ENCODE measurements at places on chromosomes 13 and 19.
A peak's percentile ranks its signal among the peaks of the same experiment; 100 is the strongest.

DNA sequence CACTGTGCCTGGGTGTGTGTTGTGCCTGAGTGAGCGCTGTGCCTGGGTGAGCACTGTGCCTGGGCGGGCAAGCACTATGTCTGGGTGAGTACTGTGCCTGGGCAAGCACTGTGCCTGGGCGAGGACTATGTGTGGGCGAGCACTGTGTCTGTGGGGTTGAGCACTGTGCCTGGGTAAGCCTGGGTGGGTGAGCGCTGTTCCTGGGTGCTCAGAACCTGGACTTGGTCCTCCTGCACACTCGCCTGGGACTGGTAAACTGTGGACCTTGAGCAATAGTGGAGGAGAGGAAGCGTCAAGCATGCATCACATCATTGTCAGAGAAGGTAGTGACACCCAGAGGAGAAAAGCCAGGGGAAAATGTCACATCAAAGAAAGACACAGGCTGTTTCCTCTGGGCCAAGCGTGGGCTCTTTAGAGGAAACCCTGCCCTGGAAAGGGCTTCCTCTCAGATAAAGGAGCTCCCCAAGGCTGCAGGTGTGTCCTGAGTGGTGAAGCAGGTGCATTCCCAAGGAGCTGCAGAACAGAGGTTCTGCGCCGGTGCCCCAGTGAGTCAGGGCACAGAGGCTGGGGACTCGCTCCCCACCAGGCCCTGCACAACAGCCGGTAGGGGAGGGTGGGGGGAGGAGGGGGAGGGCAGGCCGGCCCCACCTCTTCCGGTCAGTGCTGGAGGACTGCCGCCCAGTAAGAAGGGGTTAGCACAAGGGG is 141.2 kb downstream of the TEX29 start:
- no peak for DNase-seq

DNA sequence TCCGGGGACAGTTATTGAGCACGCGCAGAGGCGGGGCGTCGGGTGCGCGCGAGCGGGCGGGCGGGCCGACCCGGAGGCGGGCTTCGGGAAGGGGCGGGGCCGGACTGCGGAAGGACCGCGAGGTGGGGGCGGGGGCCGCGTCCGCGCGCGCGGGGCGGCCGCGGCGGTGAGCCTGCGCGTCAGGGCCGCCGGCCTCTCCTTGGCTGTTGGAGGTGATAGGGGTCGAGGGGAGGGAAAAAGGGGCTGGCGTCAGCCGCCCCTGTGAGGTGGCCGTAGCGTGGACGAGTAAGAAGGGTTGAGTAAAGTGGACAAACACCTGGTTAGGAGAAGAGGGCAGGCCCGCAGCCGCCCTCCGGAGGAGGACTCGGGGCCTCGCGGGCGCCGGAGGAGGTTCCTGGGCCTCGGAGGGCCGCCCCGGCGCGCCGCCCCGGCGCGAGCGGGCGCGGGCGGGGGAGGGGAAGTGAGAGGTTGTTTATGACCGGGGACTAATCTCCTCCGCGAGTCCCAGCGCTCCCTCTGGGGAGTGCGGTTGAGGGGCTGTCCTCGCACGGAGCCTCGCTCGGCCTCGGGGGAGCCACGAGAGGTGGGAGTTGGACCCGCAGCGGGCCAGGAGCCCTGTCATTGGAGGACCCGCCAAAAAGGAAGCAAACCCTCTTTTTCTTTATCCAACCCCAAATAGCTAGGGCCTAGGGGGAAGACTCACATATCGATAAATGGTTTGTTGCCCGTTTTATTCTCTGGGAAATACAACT is 547 bp upstream of the INTS6 start:
- DNase-seq = peak; percentile 88

DNA sequence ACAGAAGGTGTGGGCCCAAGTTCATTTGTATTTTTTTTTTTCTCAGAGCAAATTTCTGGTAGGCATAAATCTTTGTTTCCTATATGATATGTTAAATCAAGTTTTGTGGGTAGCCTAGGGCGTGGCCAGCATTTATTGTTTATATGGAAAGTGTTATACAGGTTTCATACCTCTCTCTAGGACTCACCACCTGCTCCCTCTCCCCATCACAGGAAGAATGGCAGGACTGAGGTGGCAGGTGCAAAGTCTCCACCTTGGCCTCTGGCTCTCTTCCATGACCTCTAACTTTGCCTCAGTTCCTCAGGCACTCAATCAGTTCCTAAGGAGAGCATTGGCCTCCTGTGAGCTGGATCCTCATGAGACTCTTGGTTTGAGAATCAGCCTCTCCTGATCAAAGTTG is 172.3 kb upstream of the TSC22D1 start:
- DNase-seq = no peak

GRCh38 chr13:44648392-44649103 is 72.4 kb upstream of the TSC22D1 start:
- DNase-seq = no peak
